ENCODE measurements at places on chromosomes 5 and 9.
A peak's percentile ranks its signal among the peaks of the same experiment; 100 is the strongest.

DNA sequence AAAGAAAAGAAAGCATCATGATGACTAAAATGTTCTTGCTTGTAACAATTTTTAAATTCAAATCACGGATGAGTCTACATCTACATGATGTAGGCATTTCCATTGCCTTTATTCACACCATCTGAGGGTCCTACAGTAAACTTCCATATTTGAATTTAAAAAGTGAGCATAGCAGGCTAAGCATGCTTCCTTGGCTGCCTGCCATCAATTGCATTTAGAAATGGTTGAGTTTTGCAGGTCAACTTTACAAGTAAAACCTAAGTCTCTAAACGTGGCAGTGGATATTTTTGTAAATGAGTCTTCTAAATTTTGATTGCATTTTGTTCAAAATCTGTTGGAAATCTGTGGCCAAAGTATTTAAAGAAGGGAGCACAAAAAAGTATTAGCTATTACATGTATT lies 136.5 kb upstream of the PTCH1 start:
- ATAC-seq = no peak

DNA sequence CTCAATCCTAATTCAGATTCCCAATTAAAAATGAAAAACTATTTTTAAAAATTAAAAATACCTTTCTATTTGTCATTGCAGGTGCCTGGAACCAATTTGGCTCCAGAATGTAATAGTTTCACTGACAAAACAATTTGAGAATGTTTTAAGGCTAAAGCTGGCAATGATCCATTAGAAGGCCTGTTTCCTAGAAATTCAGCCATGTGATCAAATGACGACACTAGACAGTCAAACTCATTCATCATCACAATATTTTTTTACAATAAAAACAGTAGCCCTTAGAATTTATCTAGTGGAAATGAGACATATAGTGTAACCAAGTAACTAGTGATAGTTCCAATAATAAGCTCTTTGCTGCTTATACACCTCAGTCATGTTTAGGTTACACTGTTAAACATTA lies 75.4 kb upstream of the MAP3K1 start:
- ATAC-seq = no peak

DNA sequence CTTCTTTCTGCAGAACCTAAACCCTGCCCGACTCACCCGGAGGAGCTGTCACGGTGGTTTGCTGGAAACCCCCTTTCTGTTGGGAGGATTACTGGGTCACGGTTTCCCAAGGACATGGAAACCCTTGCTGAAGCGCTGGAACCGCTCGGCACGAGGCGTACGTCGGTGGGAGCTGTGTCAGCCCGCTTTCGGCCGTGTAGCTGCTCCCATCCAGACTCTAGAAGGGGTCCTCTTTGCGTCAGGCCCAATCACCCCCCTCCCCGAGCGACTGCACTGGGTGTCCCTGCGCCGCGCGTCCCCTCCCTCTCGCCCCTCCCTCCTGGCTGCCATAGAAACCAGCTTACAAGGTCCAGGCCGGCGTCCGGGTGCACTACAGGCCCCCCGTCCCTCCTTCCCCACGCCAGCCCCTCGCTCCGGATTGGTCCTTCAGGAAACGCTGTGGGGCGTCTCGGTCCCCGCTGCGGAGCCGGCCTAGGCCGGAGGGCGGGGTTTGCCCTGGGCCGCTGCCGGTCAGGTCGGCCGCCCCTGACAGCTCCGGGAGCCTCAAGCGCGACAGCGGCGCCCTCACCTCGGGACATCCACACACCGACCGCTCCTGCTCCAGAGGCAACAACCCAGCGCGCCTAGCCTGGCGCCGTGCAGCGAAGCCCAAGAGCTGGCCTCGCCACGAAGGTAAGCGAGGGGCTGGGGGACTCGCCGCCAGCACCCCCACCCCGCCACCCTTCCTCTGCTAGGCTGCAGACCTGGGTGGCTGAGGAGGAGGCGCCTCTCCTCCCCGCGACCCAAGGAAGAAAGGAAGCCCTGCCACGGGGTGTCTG lies at the start of gene NIM1K:
Gene NIM1K, plus strand, starts transcription at position 486 of the 818 bp plus-strand sequence. CDS start 53,551 bp downstream, outside the sequence.
- ATAC-seq = peak; percentile 85

GRCh38 chr9:33867747-33868439 lies 50.9 kb downstream of the UBE2R2 start:
- ATAC-seq = peak; percentile 84

DNA sequence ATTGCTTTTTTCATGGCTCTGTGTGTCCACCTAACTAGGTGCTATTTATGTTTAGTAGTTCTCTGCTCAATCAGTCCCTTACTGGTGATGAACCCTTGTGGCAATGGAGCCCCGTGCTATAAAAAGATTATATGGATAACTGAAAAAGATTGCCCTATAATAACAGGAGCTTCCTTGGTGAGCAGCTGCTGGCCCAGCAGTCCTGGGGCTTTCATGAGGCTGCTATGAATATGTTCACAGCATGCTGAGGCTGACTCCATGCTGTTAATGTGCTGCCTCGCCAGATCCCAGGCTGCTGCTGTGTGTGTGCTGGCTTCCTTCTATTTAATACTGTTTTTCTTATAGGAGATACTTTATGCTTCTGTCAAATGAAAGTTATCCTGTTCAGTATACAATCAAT lies 357.5 kb downstream of the TAF11L14 start:
- ATAC-seq = no peak

GRCh38 chr9:90296539-90296938 lies 346.1 kb downstream of the DIRAS2 start:
- ATAC-seq = no peak

DNA sequence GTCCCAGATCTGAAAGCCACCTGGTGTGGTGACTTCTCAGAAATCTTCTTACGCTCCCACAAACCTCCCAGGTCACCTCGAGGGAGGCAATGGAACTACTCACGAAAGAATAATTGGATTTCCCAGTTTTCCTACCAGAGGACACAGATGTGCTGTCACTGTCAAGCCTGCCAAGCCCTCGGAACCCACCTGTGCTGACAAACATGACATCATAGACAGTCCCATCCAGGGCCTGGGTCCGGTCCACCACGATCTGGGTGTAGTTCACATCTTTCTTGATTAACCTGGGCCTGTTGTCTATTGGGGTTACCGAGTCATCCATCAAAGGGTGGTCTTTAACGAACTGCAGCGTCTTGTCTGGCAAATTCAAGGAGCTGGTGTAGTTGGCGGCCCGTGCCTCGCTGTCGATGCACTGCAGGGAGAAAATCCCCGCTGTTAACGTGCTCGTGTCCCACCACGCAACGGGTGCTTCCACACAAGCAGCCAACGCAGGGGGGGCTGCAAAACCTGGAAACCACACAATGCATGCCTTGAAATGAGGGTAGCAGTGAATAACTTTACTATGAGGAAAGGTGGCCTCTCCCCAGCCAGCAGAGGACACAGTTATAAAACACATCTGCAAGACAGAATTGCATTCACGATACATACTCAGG lies 69.0 kb downstream of the SECISBP2 start:
- ATAC-seq = no peak

GRCh38 chr9:132486706-132487350 lies 76.8 kb downstream of the CFAP77 start:
- ATAC-seq = no peak

Measured in gastroesophageal sphincter (tissue), 4 donors.